ENCODE measurements at places on chromosomes 6 and 20.

DNA sequence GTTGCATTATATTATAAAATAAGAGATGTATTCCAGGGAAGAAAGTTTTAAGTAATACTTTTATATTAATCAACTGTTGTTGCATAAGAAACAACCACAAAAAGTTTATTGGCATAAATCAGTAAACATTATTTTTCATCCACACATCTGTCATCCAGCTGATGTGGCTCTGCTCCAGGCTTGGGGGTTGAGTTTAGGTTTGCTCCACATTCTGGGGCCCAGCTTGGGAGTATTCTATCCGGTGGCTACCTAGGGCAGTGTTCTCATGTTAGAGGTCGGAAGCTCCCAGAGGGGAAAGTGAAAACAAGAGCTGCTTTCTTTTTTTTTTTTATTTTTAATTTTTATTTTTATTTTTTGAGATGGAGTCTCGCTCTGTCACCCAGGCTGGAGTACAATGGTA lies 728.4 kb upstream of the FLRT3 start:
- DNase-seq: no peak

DNA sequence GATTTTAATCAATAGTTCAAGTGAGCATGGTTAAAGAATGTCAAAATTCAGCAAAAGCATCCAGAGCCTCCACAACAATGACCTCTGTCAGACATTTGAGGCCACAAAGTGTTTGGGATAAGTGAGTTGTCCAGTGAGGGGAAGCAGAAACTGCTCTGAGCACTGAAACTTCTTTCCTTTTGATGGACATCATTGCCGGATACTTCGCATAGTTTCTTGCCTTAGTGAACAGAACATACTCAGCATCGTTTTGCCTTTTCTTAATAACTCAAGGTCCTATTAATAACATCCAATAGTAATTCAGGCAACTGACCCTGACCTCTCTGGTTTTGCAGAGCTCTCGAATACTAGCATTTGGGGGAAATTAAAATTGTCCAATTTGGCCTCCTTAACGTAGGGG lies 78.6 kb downstream of the EDN3 start:
- no peak for DNase-seq

DNA sequence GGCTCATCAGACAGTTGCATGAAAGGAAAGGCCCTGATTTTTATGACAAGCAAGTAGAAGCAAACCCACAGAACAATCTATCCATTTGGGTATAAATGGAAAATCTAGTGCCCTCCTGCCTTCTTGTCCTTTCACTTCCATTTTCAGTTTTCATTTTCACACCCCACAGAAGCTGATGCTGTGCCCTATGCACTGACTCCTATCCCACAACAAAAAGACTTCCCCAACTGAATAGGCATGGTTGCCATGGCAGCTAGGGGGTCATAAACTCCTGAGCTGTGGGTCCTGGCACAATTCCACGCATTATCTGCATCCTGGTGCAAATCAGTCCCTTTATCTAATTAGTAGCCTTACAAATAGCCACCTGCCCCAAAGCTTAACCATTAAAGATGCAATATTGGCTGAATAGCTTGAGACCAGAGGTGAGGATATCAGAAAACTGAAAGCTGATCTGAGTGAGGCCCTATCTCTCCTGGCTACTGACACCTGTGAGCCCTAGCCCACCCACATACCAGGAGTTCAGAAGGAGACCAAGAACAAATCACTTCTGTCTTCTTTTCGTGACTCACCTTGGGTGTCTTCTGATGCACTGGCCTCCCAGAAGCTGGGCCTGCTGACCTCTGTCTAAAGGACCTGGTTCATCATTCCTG lies 34.9 kb upstream of the HEY2 start:
- DNase-seq: no peak

- DNase-seq: no peak
Observed at GRCh38 chr6:97674802-97675201, 391.8 kb upstream of the MMS22L start.

DNA sequence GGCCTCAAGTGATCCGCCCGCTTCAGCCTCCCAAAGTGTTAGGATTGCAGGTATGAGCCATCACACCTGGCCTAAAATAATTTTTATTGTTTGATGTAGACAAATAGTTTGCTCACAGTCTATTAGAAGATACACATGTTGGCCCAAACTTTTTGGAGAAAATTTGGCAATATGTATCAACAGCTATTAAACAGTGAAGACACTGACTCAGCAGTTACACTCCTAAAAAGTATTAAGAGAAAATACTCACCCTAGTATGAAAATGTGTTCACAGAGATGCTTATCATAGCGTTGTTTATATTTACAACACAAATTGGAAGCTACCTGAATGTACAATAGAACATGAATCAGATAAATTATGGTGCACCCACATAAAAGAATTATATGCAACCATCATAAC lies 173.1 kb downstream of the WDR27 start:
- no peak for DNase-seq

DNA sequence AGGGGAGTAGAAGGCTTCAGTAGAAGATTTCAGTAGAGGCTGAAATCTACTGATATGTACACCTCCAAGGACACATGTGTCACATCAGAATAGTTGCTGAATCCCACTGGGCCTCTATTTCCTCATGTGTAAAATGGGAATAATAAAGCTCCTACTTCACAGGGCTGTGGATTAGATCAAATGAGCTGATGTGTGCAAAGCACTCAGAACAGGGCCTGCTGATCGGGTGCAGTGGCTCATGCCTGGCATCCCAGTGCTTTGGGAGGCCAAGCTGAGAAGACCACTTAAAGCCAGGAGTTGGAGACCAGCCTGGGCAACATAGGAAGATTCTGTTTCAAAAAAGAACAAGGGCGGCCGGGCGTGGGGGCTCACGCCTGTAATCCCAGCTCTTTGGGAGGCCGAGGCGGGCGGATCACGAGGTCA lies 8.1 kb upstream of the AP5S1 start:
- DNase-seq: no peak

- DNase-seq: no peak
Observed at GRCh38 chr6:169661391-169661756, 40.5 kb downstream of the WDR27 start.

- DNase-seq: no peak
Observed at GRCh38 chr20:37880726-37881591, 22.0 kb upstream of the VSTM2L start.

DNA sequence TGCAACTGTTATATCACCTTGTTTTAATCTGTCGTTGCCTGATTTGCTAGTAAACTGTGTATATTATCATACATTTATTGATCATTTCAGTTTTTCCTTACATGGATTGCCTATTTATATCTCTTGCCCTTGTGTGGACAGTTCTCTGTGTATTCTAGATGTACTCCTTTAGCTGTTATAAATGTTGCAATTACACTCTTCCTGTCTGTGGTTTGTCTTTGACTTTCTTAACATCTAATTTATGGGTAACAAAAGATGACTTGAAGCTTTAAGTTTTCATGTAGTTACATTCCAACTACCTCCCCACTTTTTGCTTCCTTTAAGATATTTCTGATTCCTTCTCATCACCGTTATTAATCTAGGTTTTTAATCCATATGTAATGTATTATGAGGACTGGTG lies 22.6 kb downstream of the PLCB1 start:
- DNase-seq: no peak

DNA sequence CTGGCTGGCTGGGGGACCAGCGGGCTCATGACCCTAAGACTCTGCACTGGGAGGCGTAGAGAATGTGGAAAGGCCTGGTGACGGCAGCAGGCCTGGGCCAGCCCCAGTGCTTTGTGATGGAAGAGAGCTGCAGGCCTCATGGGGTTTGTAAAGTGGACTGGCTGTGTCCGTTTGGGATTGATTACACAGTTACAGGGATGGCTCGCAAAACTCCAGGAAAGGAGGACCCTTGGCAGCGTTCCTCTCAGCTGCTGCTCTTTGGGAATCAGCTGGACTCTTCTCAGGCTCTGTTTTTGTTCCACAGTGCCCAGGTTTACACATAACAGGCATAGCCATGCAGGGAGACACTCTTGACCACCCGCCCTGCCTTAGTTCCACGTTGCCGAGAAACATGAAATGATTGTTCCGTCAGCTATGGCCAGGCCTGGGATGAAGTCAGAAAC lies 89.0 kb downstream of the SLX4IP start:
- DNase-seq: no peak
